ENCODE measurements at places on chromosomes 2 and 18. TPM values are rescaled to one million over a fixed set of nuclear protein-coding genes. Genes with fewer than 3 reads are reported as not detected.

The STARD6 gene
- total RNA-seq, result not detected

The PLEK gene
- 3.9 TPM for total RNA-seq

The COA5 gene
- 20.7 TPM for total RNA-seq

The AQP12B gene
- total RNA-seq, result not detected

All from T-helper 1 cell treated with Interleukin-12 subunit alpha and Interleukin-12 subunit beta and Interleukin-4 antibody, amounts not matched to agents 30 ng/mL and 1 ng/mL, for 36 hours (primary cell).